ENCODE measurements at places on chromosomes 7 and 10. TPM values are rescaled to one million over a fixed set of nuclear protein-coding genes. Genes with fewer than 3 reads are reported as not detected.

- peaks cover 7% of the 10 kb centered on the region for H3K27me3 ChIP-seq
- H3K4me3 ChIP-seq = peak overlapping the region; percentile 65
- peaks cover 87% of the 10 kb centered on the region for H3K4me1 ChIP-seq
- H3K27ac ChIP-seq = peak overlapping the region; percentile 76
Observed at GRCh38 chr7:27104341-27105058, 2.0 kb upstream of the HOXA2 start.

GRCh38 chr7:105187302-105188169, 173.5 kb downstream of the KMT2E start:
- no peak for DNase-seq
- no peaks in the 10 kb centered on the region for H3K4me1 ChIP-seq
- no peak overlapping the region for H3K4me3 ChIP-seq
- H3K36me3 ChIP-seq = no peaks in the 10 kb centered on the region

DNA sequence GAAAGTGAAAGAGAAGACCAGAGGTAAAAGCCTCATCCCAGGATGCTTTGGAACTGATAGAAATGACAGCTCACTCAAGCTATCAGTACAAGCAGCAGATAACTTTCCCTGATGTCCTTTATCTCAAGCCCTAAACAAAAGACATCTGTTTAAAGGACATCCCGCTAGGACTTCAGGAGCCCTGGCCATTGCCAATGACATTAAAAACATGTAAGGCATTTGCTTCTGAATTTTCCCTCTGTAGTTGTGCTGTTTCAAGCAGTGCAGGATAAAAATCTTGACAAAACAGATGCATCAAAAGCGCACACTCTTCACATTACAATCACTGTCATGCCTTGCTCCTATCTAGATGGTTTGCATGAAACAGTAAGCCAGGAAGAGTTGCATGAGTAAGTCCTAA, 159.8 kb downstream of the AOAH start:
- no peak for DNase-seq
- H3K27me3 ChIP-seq = no peaks in the 10 kb centered on the region
- H3K36me3 ChIP-seq = peaks cover 32% of the 10 kb centered on the region

GRCh38 chr10:110226926-110227641, 19.7 kb downstream of the MXI1 start:
- DNase-seq = peak; percentile 95
- peaks cover 29% of the 10 kb centered on the region for H3K4me1 ChIP-seq
- no peaks in the 10 kb centered on the region for H3K27me3 ChIP-seq
- H3K36me3 ChIP-seq = no peaks in the 10 kb centered on the region

Gene SLC26A3
- total RNA-seq = not detected

Gene TACC2
- 3.7 TPM for total RNA-seq

Gene SPDYE2B
- not detected for total RNA-seq

Gene GJD4
- not detected for total RNA-seq

Gene SGCE
- 69.8 TPM for total RNA-seq

Gene INSYN2A
- total RNA-seq = 0.17 TPM

GRCh38 chr10:80146918-80147317, 14.4 kb downstream of the PLAC9 start:
- H3K27me3 ChIP-seq = no peaks in the 10 kb centered on the region
- peaks cover 25% of the 10 kb centered on the region for H3K4me1 ChIP-seq
- H3K36me3 ChIP-seq = peaks cover 12% of the 10 kb centered on the region
- H3K4me3 ChIP-seq = no peak overlapping the region
- no peak overlapping the region for H3K27ac ChIP-seq
- no peak for DNase-seq

GRCh38 chr7:124796771-124797170, 31.2 kb upstream of the GPR37 start:
- peaks cover 4% of the 10 kb centered on the region for H3K27me3 ChIP-seq
- no peak overlapping the region for H3K27ac ChIP-seq
- H3K4me3 ChIP-seq = no peak overlapping the region
- DNase-seq = no peak

DNA sequence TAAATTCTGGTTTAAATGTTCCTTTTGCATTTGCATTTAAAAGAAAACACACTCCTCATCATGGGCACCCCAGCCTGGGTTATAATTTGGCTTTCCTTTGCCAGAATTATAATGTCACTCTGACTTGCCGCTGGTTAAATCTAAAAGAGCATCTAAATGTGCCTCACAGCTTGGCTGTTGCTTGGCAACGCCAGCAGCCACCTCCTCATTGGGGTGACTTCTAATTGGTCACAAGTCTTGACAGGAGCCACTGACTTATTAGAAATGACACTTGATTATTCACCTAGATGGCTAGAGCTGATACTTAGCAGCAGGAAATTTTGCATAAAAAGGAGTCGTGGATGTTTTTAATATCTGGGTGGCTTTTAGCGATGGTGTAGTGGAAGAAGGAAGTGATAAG, 114.3 kb downstream of the TBXAS1 start:
- no peaks in the 10 kb centered on the region for H3K4me1 ChIP-seq
- H3K27ac ChIP-seq = no peak overlapping the region
- H3K36me3 ChIP-seq = no peaks in the 10 kb centered on the region
- no peak overlapping the region for H3K4me3 ChIP-seq

Gene BAMBI
- 26.6 TPM for total RNA-seq

Gene HPSE2
- total RNA-seq = not detected

GRCh38 chr7:55962014-55962413, 2.4 kb upstream of the NIPSNAP2 start:
- peaks cover 19% of the 10 kb centered on the region for H3K4me1 ChIP-seq
- no peak for DNase-seq
- no peak overlapping the region for H3K27ac ChIP-seq
- H3K27me3 ChIP-seq = no peaks in the 10 kb centered on the region

DNA sequence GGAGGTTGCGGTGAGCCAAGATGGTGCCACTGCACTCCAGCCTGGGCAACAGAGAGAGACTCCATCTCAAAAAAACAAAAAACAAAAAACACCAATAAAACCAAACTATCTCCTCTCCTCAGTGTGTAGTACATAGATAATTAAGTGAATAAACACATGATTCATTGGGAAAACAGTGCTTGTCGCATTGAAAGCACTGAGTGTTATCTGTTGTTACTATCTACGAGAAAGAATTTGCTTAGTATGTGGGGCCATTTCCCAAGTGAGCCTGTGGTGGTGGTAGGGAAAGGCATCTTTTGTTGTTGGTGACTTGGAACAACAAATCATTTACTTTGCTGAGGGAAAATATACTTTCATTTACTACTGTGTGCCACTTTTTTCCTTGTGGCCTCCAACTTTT, 42.6 kb downstream of the RSBN1L start:
- no peak overlapping the region for H3K27ac ChIP-seq
- no peaks in the 10 kb centered on the region for H3K27me3 ChIP-seq
- H3K36me3 ChIP-seq = peaks cover 2% of the 10 kb centered on the region
- H3K4me3 ChIP-seq = no peak overlapping the region

DNA sequence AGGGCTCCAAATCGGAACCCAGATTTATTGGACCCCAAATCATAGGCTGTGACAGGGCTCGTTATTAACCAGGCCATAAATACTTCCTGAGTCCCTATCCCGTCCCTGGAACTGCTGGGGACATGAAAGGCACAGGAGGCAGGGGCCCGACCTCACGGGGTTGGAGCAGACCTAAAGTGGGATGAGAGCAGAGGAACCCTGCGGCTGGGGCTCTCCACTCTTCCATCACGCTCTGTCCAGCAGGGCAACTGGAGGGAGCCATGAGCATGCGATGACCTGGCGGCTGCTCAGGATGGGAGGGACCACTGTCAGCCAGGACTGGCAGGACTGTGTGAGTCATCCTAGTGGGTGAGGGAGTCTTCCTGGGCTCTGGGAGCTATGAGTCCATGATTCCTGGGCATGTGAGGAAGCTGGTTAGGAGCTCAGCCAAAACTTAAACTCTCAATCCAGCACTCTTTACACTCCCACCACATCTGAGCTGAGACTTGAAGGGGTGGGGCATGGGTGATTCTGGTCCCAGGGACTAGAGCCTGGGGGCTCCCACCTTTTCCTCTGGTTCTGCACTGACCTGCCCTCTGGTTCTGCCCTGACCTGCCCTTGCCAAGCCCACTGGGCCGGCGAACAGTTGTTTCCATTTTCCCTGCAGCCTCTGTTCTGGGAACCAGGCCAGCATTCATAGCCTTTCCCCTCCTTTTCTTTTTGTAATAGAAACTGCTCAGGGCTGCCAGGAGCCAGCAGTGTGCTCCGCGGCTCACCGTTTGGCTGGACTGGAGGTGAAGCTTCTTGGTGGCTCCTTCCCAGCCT, 47.1 kb downstream of the SYPL1 start:
- H3K36me3 ChIP-seq = no peaks in the 10 kb centered on the region
- no peak overlapping the region for H3K27ac ChIP-seq

DNA sequence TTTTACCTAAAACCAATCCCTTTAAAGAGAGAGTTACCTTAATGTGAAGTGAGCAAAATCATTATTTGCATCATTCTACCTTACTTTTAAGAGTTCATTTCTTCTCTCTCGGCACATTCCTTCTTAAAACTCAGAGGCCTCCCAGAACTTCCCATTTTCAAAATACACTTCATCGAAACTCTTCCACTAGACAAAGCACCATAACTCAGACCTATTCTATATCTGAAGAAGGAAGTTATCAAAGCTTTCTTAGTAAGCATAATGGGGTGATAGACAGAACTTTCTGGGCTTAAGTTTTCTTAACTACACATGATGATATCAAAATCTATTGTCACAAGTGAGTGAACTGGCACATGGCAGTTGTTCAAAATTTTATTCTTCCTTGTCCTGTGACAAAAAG, 24.6 kb upstream of the GNAT3 start:
- DNase-seq = no peak
- H3K4me1 ChIP-seq = no peaks in the 10 kb centered on the region
- no peak overlapping the region for H3K4me3 ChIP-seq
- H3K36me3 ChIP-seq = no peaks in the 10 kb centered on the region

- no peaks in the 10 kb centered on the region for H3K4me1 ChIP-seq
- no peaks in the 10 kb centered on the region for H3K36me3 ChIP-seq
- H3K27me3 ChIP-seq = no peaks in the 10 kb centered on the region
Observed at GRCh38 chr10:34687434-34688210, 127.5 kb downstream of the PARD3 start.
